ENCODE measurements at places on chromosomes 6 and 20. TPM values are rescaled to one million over a fixed set of nuclear protein-coding genes. Genes with fewer than 3 reads are reported as not detected.

The ETV7 gene
- total RNA-seq = not detected

The FAM162B gene
- not detected for total RNA-seq

The BANF2 gene
- not detected for total RNA-seq

The HLA-DQB1 gene
- total RNA-seq = not detected

The L3MBTL3 gene
- total RNA-seq = 15.4 TPM

The THBD gene
- 38.2 TPM for total RNA-seq

The FAM217A gene
- total RNA-seq = not detected

The HMGN3 gene
- total RNA-seq = 36.2 TPM

The ATP6V1G2 gene
- total RNA-seq = 4.1 TPM

The IMPG1 gene
- total RNA-seq = not detected

The DEFB124 gene
- not detected for total RNA-seq

The COX4I2 gene
- total RNA-seq = not detected

The SSTR4 gene
- total RNA-seq = not detected

The POM121L2 gene
- not detected for total RNA-seq

The CRISP3 gene
- not detected for total RNA-seq

The TSBP1 gene
- not detected for total RNA-seq

- no peak overlapping the region for H3K27ac ChIP-seq
- no peaks in the 10 kb centered on the region for H3K36me3 ChIP-seq
- no peaks in the 10 kb centered on the region for H3K27me3 ChIP-seq
- no peak for DNase-seq
Observed at GRCh38 chr6:95017922-95018321, 559.4 kb upstream of the MANEA start.

GRCh38 chr20:19691125-19691524 is 66.9 kb upstream of the RIN2 start:
- H3K4me3 ChIP-seq = no peak overlapping the region
- H3K27me3 ChIP-seq = no peaks in the 10 kb centered on the region
- H3K4me1 ChIP-seq = peaks cover 29% of the 10 kb centered on the region
- H3K36me3 ChIP-seq = no peaks in the 10 kb centered on the region

DNA sequence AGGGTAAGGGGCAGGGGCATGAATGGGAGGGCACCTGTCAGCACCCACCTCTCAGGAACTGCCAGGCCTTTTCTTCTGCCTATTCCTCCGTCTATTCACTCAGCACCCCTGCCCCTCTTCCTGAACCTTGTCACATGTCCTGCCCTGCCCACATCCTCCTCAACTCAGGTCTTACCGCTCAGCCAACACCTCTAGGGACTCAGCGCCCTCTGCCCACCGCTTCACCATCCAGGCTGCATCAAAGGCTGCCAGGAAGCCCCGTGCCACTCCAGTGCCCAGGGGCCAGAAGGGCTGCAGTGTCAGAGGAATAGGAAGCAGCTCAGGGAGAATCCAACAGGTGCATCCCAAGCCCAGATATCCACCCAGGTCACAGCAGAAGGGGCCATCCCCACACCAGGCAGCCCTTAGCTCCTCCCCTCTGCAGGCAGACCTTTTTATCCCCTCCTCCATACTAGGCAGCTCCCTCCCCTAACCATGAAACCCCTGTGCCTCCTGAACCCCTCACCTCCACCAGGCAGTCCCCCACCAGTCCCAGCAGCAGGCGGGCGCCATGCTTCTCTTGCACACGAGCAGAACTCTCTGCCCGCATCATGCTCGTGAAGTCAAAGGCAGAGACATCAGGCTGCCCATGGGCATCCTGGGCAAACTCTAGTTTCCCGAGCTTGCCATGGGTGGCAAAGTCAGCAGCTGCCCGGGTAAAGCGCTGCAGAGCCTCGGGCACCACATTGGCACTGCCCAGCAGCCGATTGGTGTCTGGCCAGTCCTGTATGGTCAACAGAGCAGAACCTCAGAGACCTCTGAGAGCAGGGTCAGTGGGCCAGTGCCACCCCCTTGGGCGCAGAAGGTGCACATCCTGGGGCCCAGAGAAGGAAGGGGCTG is 5.5 kb downstream of the MICAL1 start:
- H3K4me1 ChIP-seq = peaks cover 18% of the 10 kb centered on the region
- no peak overlapping the region for H3K27ac ChIP-seq
- no peaks in the 10 kb centered on the region for H3K27me3 ChIP-seq
- no peak for DNase-seq
- no peak overlapping the region for H3K4me3 ChIP-seq

GRCh38 chr6:72963946-72964345 is 261.4 kb downstream of the KHDC1L start:
- H3K27ac ChIP-seq = peak overlapping the region; percentile 76
- no peak for DNase-seq
- H3K36me3 ChIP-seq = no peaks in the 10 kb centered on the region

GRCh38 chr6:146305951-146306350 is 237.7 kb upstream of the RAB32 start:
- H3K27me3 ChIP-seq = peaks cover 2% of the 10 kb centered on the region
- no peak overlapping the region for H3K27ac ChIP-seq
- no peak for DNase-seq
- H3K4me1 ChIP-seq = no peaks in the 10 kb centered on the region

GRCh38 chr20:51494241-51495110 is 48.0 kb downstream of the NFATC2 start:
- no peaks in the 10 kb centered on the region for H3K36me3 ChIP-seq
- H3K27ac ChIP-seq = no peak overlapping the region
- H3K4me1 ChIP-seq = peaks cover 20% of the 10 kb centered on the region
- H3K27me3 ChIP-seq = no peaks in the 10 kb centered on the region

GRCh38 chr6:52574709-52575501 is 2.0 kb downstream of the TRAM2 start:
- H3K4me1 ChIP-seq = peaks cover 60% of the 10 kb centered on the region
- H3K27me3 ChIP-seq = no peaks in the 10 kb centered on the region
- peak overlapping the region; percentile 96 for H3K27ac ChIP-seq
- H3K4me3 ChIP-seq = peak overlapping the region; percentile 98
- H3K36me3 ChIP-seq = peaks cover 5% of the 10 kb centered on the region

GRCh38 chr6:74048387-74048786 is 352.4 kb downstream of the CD109 start:
- peaks cover 20% of the 10 kb centered on the region for H3K4me1 ChIP-seq
- no peaks in the 10 kb centered on the region for H3K27me3 ChIP-seq
- no peak overlapping the region for H3K4me3 ChIP-seq
- H3K27ac ChIP-seq = no peak overlapping the region
- no peak for DNase-seq

DNA sequence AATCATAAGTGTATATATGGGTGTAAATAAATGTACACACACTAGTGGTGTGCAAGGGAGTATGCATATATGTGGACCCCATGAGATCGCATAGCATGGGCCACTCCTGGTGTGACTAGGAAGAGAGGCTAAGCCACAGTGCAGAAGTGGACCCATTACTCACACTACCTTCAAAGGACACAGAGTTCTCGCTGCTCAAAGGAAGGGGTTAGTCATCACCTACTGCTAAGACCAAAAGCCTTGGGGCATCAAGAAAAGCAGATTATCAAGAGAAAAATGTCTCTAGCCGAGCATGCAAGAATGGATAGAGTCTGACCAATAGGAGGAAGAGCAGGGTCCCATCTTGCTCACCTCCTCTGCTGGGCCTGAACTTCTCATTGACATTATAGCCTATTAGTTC is 195.5 kb downstream of the MAFB start:
- H3K4me1 ChIP-seq = peaks cover 14% of the 10 kb centered on the region
- H3K36me3 ChIP-seq = no peaks in the 10 kb centered on the region
- no peak overlapping the region for H3K27ac ChIP-seq
- H3K27me3 ChIP-seq = peaks cover 9% of the 10 kb centered on the region
- no peak overlapping the region for H3K4me3 ChIP-seq

DNA sequence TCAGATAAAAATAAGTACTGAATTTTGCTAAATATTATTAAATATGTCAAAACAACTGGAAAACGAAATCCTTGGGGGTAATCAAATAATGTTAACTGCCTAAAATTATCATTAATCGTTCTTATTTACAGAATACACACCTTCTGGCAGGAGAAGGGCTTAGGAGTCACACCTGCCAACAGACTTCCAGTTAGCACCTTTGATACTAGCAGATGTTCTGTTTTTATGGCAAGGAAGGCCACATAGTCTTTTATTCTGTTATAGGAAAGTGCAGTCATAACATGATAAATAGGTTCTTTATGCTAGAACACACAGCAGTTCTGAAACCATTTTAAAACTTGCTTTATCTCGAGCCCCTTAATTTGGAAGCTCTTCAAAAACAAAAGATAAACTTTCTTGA is 464.1 kb downstream of the UTRN start:
- H3K27me3 ChIP-seq = no peaks in the 10 kb centered on the region
- H3K27ac ChIP-seq = no peak overlapping the region
- peaks cover 14% of the 10 kb centered on the region for H3K36me3 ChIP-seq

DNA sequence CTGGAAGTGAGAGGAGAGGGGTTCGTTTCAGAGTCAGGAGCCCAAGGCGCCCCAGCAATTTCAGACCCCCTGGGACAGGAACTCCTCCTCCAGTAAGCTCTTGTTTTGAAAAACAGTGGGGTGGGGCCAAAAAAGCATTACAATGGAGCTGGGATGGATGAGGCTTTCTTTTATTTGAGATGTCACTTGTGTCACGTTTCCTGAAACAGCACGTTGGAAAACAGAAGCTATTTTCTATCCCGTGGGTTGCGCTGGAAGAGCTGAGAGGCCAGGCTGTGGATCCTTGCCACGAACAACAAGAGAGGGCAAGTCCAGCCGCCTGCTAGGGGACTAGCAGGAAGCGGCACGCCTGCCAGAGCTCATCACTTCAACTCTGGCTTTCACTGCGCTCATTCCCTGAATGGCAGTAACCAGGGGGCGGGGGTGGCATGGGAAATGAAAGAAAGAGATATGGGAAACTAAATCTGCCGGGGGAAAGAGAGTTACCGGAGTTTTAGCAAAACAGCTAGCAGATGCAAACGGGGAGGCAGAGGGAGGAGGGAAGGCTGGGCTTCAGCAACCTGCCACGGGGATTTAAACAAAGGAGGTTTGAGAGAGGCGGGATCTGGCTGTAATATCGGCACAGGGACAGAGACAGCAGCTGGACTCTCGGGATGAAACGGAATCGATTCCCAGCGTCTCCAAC is 34.6 kb downstream of the GCNT2 start:
- H3K4me1 ChIP-seq = peaks cover 25% of the 10 kb centered on the region
- H3K27ac ChIP-seq = no peak overlapping the region
- peak overlapping the region; percentile 74 for H3K4me3 ChIP-seq

GRCh38 chr6:159979136-159979874 is 10.4 kb downstream of the IGF2R start:
- H3K36me3 ChIP-seq = no peaks in the 10 kb centered on the region
- no peak for DNase-seq
- peak overlapping the region; percentile 92 for H3K27ac ChIP-seq
- no peak overlapping the region for H3K4me3 ChIP-seq
- H3K27me3 ChIP-seq = no peaks in the 10 kb centered on the region

GRCh38 chr6:105515054-105515453 is 112.2 kb upstream of the PREP start:
- H3K27ac ChIP-seq = no peak overlapping the region
- peaks cover under 1% of the 10 kb centered on the region for H3K4me1 ChIP-seq
- DNase-seq = no peak
